NCI-H226 (cell line): ENCODE measurements at places on chromosomes 3 and 15.

DNA sequence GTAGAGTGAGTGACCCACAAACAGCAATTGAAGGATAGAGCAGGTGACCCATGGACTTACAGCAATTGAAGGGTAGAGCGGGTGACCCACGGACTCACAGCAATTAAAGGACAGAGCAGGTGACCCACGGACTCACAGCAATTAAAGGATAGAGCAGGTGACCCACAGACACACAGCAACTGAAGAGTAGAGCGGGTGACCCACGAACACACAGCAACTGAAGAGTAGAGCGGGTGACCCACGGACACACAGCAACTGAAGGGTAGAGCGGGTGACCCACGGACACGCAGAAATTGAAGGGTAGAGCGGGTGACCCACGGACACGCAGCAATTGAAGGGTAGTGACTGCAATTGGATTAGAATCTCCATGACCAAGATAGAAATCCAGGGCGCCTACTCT is 9.8 kb upstream of the TNK2 start:
- DNase-seq: no peak

GRCh38 chr3:77605865-77606264 is 566.0 kb downstream of the ROBO2 start:
- DNase-seq: no peak

GRCh38 chr15:25787855-25788520 is 75.1 kb downstream of the ATP10A start:
- DNase-seq: no peak

DNA sequence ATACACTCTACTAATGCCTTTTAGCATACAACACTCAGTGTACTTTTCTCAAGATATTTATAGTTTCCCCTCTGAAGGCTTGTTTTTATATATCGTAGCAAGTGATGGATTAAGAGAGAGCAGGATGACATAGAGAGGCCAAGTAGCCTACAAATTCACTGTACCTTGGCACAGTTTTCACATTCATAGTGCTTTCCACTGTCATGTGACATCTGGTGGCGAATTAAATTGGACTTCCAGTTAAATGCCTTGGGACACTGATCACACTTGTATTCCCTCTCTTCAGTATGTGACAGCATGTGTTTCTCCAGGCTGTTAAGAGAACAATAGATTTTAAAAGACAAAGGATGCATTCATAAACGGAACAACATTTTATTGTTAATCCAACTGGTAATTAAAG is 541.1 kb downstream of the MECOM start:
- DNase-seq: no peak

DNA sequence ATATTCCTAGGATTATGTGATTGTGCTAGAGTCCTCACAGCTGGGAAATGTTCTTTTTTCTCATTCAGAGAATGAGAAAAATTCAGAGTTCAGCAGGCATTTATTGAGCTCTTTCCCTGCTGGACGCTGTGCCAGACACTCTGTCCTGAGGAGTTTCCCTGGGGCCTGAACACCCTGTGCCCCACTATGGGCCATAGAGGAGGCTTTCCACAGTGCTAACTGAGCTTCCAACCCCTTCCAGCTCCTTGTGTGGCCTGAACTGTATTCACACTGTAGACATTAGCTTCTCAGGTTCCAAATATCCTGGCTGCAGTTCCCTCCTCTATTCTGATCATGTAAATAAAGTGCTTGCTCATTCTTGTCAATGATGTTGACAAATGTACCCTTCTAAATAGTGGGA is 10.0 kb downstream of the ABHD2 start:
- no peak for DNase-seq

- DNase-seq: peak; percentile 13
Measured at GRCh38 chr3:32109256-32109655, 2.8 kb downstream of the GPD1L start.

DNA sequence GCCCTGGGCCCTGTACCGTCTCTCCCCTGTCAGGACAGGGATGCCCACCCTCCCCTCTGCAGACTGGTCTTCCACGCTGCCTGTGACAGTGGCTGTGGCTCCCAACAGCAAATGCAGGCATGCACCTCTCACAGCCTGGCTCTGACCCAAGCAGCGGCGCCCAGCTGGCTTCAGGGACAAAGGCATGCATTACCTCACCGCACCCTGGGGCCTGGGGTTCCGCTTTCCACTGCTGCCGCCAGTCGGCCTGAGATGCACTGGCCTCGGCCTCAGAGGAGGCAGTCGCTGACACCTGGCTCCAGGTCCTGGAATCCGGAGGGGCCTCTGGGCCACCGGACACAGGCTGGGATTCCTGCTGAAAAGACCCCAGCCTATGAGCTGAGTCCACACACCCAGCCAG is 70.3 kb downstream of the SCN5A start:
- no peak for DNase-seq

DNA sequence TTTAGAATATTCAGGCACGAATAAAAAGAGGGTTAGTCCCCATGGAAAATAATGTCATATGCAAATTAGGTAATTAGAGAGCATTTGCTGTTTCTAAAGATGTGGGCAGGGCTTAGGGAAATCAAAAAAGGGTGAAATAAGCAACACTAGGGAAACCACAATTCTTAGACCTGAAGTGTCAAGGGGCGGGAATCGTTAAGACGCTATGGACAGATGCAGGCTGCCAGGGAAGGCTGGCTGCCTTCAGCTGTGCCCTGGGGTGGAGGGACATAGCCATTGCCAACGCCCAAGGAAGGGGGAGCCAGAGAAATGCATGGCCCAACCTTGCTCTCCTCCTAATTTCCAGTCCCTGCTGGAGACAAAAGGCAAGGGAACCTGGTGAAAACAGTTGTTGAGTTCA is 141.7 kb upstream of the PROK2 start:
- no peak for DNase-seq

DNA sequence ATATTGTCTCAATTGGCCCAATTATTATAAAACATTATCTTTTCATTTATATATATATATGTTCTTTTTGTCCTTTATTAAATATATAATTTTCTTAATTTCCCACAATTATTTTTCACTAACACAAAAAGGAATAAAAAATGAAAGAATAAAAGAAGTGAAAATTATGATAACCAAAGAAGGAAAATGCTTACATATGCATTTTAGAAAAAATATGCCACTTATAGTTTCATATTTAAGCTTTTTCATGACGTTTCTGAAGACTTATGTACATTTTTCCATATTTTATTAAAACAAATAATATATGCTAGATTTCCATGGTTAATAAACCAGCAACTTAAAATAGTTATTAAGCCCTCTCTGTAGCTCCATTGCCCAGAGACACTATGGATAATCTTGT is 34.9 kb upstream of the ARHGEF26 start:
- DNase-seq: no peak

DNA sequence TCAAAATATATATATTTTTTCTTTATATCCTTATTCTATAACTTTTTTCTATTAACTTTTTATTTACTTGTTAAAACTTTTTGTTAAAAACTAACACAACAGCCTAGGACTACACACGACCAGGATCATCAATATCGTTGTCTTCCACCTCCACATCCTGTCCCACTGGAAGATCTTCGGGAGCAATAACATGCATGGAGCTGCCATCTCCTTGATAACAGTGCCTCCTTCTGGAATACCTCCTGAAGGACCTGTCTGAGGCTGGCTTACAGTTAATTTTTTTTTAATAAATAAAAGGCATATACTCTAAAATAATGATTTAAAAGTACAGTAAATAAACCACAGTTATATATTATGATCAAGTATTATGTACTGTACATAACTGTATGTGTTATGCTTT is 58.9 kb downstream of the SFMBT1 start:
- no peak for DNase-seq

GRCh38 chr3:178042376-178042775 is 493.9 kb upstream of the KCNMB2 start:
- no peak for DNase-seq

DNA sequence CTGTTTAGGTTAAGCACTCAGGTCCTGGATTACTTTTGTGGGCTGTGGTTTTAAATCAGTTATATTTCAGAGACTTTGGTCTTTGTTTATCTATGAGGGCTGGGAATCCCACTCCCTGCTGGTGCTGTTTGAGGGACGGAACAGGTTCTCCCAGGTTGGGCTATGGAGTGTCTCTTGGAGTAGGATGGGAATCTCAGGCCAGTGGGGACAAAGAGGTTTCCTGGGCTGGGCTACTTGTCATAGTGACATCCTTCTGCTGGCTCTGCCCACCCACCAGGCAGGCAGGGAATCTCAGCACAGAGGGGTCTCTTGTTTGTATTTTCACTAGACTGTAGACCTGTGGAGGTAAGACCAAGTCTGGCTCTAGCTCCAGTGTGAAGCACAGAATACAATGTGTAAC is 47.2 kb upstream of the UBE3A start:
- DNase-seq: no peak

DNA sequence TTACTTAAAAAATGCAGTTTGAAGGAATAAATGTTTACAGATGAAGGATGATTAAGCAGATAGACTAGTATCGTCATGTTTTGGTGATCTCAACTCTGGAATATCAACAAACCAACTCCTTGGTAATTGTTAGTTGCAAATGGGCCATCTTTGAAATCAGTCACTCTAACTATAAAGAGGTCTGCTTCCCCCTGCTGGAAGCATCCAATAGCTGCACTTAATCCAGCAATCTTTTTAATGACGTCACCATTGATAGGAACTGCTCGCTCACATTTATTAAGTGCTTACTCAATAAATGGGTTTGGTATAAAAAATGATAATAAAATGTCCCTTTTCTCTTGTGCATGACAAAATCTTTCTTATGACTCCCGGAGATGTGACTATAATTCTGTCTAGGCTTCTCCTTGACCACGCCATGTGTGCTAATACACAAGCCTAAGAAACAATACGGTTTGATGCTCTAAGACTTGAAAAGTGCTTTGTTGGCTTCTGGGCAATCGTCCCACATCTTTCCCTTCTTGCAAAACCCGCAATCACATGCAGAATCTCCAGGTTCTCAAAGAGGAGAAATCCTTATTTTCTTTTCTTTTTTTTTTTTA is 227.6 kb upstream of the POU1F1 start:
- DNase-seq: peak; percentile 35

DNA sequence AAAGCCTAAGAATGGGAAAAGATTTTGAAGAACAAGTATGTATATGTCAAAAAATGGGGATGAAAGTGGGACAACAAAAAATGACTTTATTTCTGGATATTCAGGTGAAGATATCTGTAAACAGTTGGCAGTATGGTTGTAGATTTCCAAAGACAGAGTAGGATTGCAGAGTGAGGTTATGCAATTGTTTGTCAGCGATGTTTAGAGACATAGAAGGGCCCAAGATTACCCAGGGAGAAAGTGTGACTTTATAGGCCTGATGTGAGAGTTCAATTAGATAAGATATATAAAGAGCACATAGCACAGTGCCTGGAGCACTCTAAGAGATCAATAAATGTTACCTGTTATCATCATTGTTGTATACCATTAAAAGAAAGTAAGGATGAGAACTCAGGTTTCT is 319.8 kb downstream of the DOCK3 start:
- no peak for DNase-seq

GRCh38 chr3:155391551-155391958 is 98.1 kb upstream of the STRIT1 start:
- no peak for DNase-seq

DNA sequence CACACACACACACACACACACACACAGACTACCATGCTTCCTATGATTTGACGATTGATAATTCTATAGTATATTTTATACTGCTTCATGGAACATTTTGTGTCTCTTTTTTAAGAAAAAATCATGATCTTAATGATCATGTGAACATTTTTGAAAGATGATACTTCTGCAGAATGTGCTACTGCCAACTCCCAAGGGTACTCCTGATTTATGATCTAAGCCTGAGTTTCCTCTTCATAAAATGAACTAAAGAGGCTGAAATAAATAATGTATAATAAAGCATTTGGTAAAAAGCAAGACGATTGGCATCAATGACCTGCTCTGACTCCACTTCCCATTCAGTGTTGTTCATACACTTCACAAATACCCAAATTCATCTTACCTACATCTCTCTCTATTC is 333.8 kb upstream of the RBMS3 start:
- DNase-seq: no peak

DNA sequence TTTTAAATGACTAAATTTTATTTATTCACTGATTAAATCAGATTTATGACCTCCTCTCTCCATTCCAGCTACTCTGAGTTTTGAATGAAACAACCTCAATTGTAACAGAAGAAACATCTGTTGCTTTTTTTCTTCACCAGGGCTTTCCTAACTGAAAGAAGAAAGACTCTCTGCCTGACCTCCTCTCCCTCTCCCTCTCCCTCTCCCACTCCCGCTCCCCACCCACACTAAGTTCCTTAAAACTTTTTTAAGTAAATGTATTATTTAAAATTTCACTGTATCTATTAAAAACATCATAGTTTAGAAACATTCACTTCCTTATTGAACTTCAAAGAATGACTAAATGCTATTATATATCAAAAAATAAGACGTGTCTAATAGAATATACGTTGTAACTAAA is 122.0 kb downstream of the TFDP2 start:
- no peak for DNase-seq

DNA sequence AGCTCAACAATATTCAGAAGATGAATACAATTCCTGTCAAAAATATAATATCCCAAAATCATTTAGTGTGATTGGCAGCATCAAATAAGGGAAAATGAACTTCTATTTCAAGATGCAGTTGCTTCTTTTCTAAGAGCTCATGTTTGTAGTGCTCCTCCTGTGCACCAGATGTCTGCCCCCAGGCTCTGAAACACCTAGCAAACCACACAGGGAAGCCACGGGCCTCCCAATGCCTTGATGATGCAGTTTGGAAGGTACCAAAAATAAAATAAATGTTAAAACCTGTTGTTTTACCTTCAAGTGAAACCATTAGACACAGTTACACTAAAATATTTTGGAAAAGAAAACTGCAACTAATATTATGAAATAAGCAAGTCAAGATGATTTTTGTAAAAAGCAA is 22.2 kb downstream of the CFAP20DC start:
- DNase-seq: no peak

- DNase-seq: no peak
Measured at GRCh38 chr3:49295489-49296058, 18.5 kb upstream of the C3orf62 start.

GRCh38 chr3:5317557-5317956 is 130.1 kb downstream of the EDEM1 start:
- no peak for DNase-seq

DNA sequence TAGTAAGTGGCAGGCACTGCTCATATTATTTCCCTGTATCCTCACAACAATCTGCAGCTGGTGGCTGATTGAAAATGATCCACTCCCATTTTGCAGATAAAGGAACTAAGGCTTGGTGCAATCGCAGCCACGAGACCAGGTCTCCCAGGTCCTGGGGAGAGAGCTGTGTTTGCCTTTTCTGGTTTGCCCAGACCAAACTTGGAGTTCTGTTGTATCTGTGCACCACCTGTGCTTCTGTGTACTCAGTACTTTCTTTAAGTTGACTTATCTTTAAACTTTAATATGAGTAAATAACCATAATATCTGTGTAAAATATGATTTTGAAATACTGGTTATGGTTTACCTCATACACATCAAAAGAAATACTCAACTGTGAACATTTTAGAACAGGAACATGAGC is 625.7 kb upstream of the CFAP20DC start:
- no peak for DNase-seq

DNA sequence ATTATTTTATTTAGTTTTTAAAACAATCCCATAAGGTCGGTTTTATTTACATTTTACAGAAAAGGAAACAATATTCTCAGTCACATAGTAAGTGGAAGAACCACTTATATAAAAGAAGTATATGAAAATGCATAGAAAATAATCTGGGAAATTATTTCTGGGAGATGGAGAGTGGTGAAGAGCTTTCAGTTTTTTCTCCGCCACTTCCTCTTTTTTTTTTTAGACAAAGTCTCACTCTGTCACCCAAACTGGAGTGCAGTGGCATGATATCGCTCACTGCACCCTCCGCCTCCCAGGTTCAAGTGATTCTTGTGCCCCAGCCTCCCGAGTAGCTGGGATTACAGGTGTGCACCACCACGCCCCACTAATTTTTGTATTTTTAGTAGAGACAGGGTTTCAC is 21.2 kb downstream of the RAD51 start:
- DNase-seq: no peak
